ENCODE measurements at places on chromosomes 6 and 20.

DNA sequence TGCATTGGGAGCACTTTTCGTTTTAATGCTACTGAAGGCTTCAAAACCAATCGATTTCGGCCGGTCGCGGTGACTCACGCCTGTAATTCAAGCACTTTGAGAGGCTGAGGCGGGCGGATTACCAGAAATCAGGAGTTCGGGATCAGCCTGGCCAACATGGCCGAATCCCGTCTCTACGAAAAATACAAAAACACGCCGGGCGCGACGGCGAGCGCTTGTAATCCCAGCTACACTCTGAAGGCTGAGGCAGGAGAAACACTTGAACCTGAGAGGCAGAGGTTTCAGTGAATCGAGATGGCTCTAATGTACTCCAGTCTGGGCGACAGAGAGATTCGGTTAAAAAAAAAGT is 58.4 kb downstream of the TRIM38 start:
- peak; percentile 53 for DNase-seq

GRCh38 chr20:49685809-49686208 is 27.9 kb downstream of the B4GALT5 start:
- no peak for DNase-seq

GRCh38 chr6:170093658-170094596 is 197.0 kb downstream of the DLL1 start:
- no peak for DNase-seq

- no peak for DNase-seq
Observed at GRCh38 chr6:151803743-151804142, 3.7 kb upstream of the ESR1 start.

DNA sequence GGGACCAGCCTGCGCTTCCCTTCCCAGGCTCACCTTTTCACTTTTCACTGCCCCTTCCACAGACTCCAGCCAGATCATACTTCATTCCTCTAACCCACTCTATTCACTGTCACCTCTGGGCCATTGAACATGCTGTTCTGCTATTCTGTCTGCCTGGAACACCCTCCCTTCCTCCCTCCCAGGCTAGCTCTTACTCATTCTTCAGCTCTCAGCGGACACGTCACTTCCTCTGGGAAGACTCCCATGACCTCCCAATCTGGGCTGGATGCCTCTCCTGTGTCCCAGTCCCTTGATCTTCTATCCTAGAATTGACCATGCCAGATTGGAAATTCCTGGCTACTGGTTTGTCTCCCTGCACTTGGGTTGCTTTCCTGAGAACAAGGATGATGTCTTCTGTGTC is 5.0 kb downstream of the SLC12A5 start:
- DNase-seq: no peak

GRCh38 chr6:119350202-119350951 is 816 bp upstream of the MAN1A1 start:
- no peak for DNase-seq

- DNase-seq: no peak
Observed at GRCh38 chr6:25943887-25944286, 13.4 kb upstream of the SLC17A2 start.

- no peak for DNase-seq
Observed at GRCh38 chr6:151822252-151823111, 15.0 kb downstream of the ESR1 start.

DNA sequence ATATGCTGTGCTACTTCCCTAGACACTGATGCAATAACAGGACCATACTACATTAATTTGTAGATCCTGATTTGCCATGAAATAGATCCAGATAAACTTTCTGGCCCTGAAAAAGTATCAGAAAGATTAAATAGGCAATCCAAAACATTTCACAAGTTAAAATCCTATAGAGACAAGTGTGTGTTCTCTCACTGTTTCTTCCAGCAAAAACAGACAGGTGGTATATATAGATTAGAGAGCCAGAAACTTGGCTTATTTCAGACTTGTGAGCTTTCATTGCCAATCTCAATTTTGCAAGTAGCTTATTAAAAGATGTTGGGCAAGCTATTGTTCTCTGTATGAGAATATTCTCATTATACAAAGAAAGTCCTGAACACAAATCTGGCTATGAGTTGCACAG is 289.1 kb upstream of the MANEA start:
- DNase-seq: no peak

- DNase-seq: no peak
Observed at GRCh38 chr20:50932016-50932485, 814 bp upstream of the ADNP start.

- DNase-seq: no peak
Observed at GRCh38 chr6:160750276-160750689, 48.2 kb downstream of the PLG start.

DNA sequence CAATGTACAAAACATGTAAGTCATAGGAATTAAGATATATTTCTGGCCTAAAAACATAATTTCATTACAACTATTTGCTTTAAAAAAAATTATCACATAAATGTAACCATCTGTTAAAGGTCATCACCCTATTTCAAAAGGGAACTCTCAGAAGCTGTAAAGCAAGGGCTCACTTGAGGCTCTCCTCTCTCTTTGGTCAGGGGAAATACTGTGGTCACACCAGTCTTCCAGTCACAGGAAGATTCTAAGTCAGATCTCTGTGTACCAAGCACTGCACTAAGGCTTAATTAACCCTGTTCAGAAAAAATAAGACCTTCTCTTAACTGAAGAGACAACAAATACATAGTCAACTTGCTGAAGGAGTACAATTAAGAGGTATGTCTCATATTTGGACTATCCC is 75.6 kb downstream of the MMS22L start:
- no peak for DNase-seq

- no peak for DNase-seq
Observed at GRCh38 chr6:85482206-85482904, 32.5 kb downstream of the NT5E start.

DNA sequence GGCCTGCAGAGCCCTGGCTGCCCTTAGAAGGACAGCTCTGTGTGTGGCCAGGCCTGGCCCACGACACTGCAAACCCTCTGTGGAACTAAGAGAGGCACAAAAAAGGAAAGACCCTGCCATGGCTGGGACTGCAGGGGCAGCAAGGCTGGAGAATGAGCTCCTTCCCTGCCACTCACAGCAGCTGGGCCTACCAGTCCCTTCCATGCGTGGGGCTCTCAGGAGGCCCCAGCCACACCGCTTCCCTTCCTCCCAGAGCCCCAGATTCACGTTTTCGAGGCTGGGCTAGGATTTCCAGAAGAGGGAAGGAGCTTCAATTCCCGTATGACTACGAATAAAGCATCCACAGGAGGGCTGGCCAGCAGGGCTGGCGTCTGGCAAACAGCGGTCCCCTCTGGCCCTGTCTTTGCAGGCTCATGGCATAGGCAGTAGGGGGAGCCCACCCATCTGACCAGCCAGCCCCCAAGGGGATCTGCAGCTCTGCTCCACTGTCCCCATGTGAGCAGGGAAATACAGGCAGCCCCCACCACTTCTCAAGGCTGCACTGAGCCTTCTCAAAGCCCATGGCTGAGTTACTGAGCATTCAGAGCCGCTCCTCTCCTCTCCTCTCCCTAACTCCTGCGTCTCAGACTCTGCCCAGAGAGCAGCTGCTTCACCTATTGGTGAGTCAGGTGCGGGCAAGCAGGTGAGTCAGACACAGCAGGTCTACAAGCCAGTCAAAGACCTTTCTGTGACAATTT is 53.1 kb downstream of the NINL start:
- no peak for DNase-seq

DNA sequence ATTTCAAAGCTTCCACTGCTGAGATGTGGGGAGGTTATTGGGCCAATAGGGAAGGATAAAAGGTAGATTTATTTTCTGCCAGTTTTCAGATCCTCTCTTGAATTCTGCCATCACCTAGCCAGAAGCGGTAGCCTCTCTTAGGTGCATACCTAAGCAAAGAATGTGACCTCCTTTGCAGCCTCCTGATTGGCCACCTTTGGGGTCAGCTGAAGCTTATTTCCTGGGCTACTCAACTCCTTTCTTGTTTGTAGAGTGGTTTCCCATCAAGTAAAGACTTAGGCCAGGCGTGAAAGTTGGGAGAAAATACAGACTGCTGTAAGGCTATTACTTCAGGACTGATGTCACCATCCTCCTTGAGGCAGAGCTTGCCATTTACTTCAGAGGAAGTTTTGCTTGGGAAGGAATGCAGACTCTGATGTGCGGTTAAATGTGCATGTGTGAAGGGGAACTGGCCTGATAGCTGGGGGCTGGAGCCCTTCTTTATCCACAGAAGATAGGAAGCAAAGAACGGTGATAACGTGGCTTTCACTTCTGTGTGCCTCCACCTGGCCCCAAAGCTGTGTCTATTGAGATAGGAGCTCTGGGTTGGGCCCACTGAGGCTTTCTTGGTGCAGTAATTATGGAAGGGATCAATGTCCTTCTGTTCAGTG is 70.1 kb downstream of the TRMT11 start:
- no peak for DNase-seq

DNA sequence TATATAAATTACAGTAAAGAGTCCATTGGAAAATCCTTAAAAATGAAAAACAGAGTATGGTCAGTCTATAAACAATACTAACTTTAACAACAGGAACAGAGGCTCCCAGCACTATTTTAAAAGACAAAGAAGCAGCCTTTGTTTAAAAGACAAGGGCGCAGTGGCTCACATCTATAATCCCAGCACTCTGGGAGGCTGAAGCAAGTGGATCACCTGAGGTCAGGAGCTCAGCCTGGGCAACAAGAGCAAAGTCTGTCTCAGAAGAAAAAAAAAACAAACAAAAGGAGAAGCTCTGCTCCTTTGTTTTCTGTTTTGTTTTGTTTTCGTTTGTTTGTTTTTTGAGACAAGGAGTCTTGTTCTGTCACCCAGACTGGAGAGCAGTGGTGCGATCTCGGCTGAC is 89.4 kb downstream of the DTNBP1 start:
- no peak for DNase-seq

DNA sequence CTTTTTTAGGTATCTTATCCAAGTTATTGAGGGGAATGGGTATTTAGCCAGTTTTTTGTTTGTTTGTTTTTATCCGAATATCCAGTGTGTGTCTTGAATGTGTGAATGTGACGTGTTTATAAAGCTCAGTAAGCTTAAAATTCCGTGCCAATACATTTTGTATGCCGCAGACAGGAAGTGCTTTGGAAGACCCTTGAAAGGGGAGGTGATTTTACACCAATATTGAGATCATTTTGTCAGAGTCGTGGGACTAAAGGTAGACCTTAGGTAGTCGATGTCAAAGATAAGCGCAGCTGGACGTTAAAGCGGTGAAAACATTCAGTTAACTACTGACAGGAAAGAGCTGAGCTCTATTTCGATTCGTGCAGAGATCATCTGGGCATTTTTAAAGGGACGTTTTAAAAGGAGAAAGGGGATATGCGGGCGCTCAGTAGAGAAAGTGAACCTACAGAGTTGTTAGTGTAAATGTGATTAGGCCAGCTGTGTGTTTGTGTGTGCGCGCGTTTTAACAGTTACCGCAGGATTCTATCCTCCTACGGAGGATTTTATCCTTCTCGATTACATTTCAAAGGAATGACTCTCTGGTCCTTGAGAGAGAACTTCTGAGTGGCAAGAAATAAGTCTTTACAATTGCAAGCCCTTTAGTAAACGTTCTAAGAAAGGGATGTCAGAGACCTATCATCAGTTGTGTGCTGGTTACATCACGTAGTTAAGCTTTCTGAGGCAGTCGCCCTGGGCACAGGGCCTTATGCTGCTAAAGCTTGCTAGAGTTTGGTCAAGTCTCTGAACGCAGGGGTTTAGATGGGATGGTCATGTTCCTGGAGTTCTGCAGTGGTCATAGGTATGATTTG is 625 bp upstream of the ECHDC1 start:
- DNase-seq: no peak

GRCh38 chr20:48582673-48582985 is 245.2 kb downstream of the PREX1 start:
- DNase-seq: no peak

DNA sequence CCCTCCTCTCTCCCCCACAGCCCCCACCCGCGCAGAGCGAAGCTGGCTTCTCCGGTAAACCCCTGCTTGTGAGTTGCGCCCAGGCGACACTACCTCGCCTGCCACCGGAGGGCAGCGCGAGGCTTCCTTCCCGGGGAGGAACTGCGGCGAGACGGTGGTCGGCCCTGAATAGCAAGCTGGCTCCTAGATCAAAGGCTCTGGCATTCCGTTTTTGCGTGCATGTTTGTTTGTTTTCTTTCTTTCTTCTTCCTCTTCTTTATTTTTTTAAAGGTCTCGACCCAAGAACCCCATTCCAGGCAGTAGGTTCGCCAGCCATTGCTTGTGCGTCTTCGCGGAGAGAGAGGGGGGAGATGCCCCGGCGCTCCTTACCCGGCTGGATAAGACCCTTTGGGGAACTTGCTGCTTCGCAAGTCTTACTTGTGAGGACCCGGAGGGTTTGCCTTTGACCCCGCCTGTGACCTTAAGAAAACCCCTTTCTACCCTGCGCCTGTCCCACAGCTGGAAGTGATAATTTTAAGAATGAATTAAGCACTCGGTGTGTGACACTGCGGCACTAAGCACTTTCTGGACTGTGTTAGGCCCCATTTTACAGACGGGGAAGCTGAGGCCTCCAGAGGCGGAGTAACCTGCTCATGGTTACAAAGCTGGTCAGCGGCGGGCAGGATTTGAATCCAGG is 92.7 kb upstream of the SIRPA start:
- no peak for DNase-seq

- no peak for DNase-seq
Observed at GRCh38 chr20:61918548-61918947, 147.1 kb downstream of the TAF4 start.

DNA sequence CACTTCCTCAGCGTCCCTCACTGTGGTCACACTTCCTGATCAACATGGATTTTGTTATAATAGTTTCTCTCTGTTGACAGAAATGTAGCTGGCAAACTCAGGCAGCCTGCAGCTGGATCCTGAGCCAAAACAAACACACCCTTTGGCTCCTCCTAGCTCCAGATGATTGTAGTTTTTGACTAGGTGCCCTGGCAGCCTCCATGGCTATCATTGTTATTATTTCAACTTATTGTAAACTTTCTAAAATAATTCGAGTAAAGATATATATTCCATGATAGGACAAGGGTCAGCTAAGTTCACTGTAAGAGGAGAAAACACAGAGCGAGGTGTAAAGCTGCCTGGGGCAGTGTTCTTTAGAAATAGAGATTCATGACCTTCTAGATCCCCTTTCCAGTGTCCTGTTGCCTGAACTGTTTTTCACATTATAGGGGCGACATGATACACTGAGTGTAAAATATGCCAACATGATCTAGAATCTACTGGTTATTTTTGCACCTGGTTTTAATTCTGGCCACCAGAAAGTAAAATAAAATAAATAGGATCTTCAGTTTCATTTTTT is 98.2 kb upstream of the HDGFL1 start:
- DNase-seq: no peak

GRCh38 chr20:19729672-19730071 is 28.4 kb upstream of the RIN2 start:
- no peak for DNase-seq

GRCh38 chr6:20737912-20738311 is 203.7 kb downstream of the CDKAL1 start:
- DNase-seq: no peak
